Smooth muscle cell of trachea (primary cell): ENCODE measurements at places on chromosomes 6 and 20. TPM values are rescaled to one million over a fixed set of nuclear protein-coding genes. Genes with fewer than 3 reads are reported as not detected.

The SYNDIG1 gene
- 0.17 TPM in 1 of 2 replicates, not detected in the other for total RNA-seq

The RBPJL gene
- total RNA-seq = not detected in 2 replicates

The FRK gene
- 1.5 and 1.7 TPM in 2 replicates for total RNA-seq

The GSTA3 gene
- total RNA-seq = not detected in 2 replicates

The SPATS1 gene
- total RNA-seq = not detected in 2 replicates

The C20orf141 gene
- total RNA-seq = 0.50 TPM in 1 of 2 replicates, not detected in the other

The NKX2-4 gene
- not detected in 2 replicates for total RNA-seq

The GPR63 gene
- 0.29 and 0.99 TPM in 2 replicates for total RNA-seq

The RAET1G gene
- 5.7 and 5.8 TPM in 2 replicates for total RNA-seq

The CFAP61 gene
- total RNA-seq = 0.17 TPM in 1 of 2 replicates, not detected in the other

The ALDH8A1 gene
- total RNA-seq = 0.33 and 2.0 TPM in 2 replicates

The PAX1 gene
- total RNA-seq = not detected in 2 replicates

The MMP24 gene
- total RNA-seq = 0.29 and 0.50 TPM in 2 replicates

The EYA2 gene
- 0.44 and 1.5 TPM in 2 replicates for total RNA-seq

The PRICKLE4 gene
- total RNA-seq = 0.83 TPM in 1 of 2 replicates, not detected in the other

The HRH3 gene
- total RNA-seq = not detected in 2 replicates

The PLCB4 gene
- 9.3 and 12.2 TPM in 2 replicates for total RNA-seq

The PDE7B gene
- 45.7 and 48.1 TPM in 2 replicates for total RNA-seq

The DHX35 gene
- total RNA-seq = 10.8 and 12.1 TPM in 2 replicates

The MICA gene
- total RNA-seq = 34.9 and 37.7 TPM in 2 replicates

The MAS1L gene
- total RNA-seq = not detected in 2 replicates

The SLC35D3 gene
- not detected in 2 replicates for total RNA-seq

The PDYN gene
- total RNA-seq = not detected in 2 replicates

The TMX4 gene
- total RNA-seq = 25.6 and 26.6 TPM in 2 replicates

The FAM83C gene
- not detected in 2 replicates for total RNA-seq

The KCNK5 gene
- total RNA-seq = not detected in 2 replicates

The DUSP15 gene
- 0.33 TPM in 1 of 2 replicates, not detected in the other for total RNA-seq

The SALL4 gene
- 0.15 and 0.17 TPM in 2 replicates for total RNA-seq

The NOTCH4 gene
- total RNA-seq = 1.3 and 2.0 TPM in 2 replicates

The REM1 gene
- not detected in 2 replicates for total RNA-seq

The SLC52A3 gene
- not detected in 2 replicates for total RNA-seq

The RAET1E gene
- total RNA-seq = 2.2 and 4.8 TPM in 2 replicates

The C20orf204 gene
- 0.99 and 1.3 TPM in 2 replicates for total RNA-seq

The PKHD1 gene
- not detected in 2 replicates for total RNA-seq

The LY86 gene
- not detected in 2 replicates for total RNA-seq

The MAS1 gene
- not detected in 2 replicates for total RNA-seq

The CCN5 gene
- total RNA-seq = 7.4 and 25.3 TPM in 2 replicates

The TRIM10 gene
- total RNA-seq = not detected in 2 replicates

The PI16 gene
- 0.50 TPM in 1 of 2 replicates, not detected in the other for total RNA-seq

The GPX5 gene
- total RNA-seq = not detected in 2 replicates

The RAB32 gene
- 119 and 125 TPM in 2 replicates for total RNA-seq

The ANKRD6 gene
- 1.8 and 2.2 TPM in 2 replicates for total RNA-seq

The DNMT3B gene
- total RNA-seq = 1.7 and 3.8 TPM in 2 replicates

The RSPO3 gene
- 2.0 and 2.3 TPM in 2 replicates for total RNA-seq

The TNNC2 gene
- total RNA-seq = 1.0 and 2.2 TPM in 2 replicates

The UNC5CL gene
- total RNA-seq = under 0.01 and 0.15 TPM in 2 replicates

The SOBP gene
- 8.8 and 13.7 TPM in 2 replicates for total RNA-seq

The DYNLT2 gene
- total RNA-seq = 0.99 and 1.5 TPM in 2 replicates

The ATRN gene
- 46.3 and 47.1 TPM in 2 replicates for total RNA-seq

The C6orf163 gene
- total RNA-seq = 2.2 and 2.5 TPM in 2 replicates

The TEAD3 gene
- 12.9 and 13.5 TPM in 2 replicates for total RNA-seq

The NOX3 gene
- not detected in 2 replicates for total RNA-seq

The LRRC1 gene
- 3.6 and 5.0 TPM in 2 replicates for total RNA-seq

The KCNG1 gene
- total RNA-seq = 2.5 and 15.2 TPM in 2 replicates

The HSPA12B gene
- total RNA-seq = 2.6 and 5.1 TPM in 2 replicates

The MDN1 gene
- 22.7 and 22.8 TPM in 2 replicates for total RNA-seq
